ENCODE measurements at places on chromosomes 2 and 18.

GRCh38 chr2:222358876-222359275 lies 60.1 kb upstream of the PAX3 start:
- DNase-seq, result no peak

DNA sequence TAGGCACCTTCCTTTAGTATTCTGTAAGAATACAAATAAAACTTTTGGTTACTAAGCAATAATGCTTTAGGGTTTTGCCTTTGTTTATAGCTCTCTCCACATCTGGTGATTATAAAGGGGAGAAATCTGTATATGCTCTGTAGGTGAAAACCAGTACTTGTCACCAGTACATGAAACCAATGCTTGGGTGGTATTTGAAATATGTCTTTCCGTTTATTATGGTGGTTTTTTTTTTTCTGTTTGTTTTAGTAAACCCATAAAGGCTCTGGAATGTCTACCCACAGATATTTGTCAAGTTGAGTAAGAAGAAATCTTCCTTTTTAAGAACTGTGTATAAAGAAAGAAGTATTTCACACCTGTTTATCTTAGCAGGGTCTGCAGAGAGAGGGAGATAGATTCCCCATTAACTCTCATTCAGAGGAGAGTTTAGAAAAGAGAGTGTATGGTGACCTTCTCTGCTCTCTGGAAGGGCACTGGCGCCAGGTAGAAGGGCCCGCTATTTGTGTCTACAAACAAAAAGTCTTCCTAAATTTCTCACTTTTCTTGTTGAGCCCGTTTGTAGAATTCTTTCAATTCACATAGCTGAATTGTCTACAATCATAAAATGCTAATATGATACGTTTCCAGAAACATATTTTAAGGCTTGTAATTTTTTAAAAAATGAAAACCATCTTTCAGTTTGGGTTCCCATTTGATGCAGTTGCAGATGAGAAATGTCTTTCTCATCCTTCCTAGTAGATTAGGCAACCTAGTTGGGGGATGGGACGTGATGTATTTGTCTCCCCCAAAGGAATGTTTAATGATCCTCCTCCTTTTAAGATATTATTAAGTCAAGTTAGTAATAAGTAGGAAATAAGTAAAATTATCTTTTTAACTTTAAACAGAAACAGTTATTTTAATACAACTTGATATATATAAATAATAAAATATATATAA lies 33.9 kb downstream of the MAP3K20 start:
- no peak for DNase-seq

DNA sequence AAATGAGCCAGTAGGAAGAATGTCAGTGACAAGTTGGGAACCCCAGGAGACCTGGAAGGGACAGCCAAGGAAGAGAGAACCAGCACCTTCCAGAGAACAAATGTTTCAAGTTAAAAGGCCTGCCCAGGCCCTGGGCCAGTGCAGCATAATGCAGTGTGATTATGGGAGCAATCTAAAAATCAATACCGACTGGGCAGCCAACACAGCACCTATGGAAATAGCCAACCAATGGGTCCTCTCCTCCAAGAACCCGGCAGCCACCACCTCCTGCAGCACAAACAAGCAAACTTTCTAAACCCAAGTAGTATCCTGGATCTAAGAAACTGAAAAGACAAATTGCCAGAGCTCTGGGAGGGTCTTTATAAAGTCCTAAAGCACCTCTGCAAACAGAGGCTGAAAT lies 71.7 kb downstream of the CLHC1 start:
- no peak for DNase-seq

DNA sequence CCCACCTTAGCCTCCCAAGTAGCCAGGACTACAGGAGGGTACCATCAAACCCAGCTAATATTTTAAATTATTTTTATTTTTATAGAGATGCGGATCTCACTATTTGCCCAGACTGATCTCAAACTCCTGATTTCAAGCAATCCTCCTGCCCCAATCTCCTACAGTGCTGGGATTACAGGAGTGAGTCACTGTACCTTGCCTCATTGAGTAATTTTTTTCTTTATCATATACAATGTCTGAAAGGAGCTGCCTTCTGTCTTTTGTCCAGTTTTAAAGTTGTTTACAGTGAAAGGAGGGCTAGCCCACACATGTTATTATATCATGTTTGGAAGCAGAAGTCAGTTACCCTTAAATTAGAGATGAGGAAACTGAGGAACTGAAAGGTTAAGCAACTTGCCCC lies 32.5 kb downstream of the PRKRA start:
- no peak for DNase-seq

DNA sequence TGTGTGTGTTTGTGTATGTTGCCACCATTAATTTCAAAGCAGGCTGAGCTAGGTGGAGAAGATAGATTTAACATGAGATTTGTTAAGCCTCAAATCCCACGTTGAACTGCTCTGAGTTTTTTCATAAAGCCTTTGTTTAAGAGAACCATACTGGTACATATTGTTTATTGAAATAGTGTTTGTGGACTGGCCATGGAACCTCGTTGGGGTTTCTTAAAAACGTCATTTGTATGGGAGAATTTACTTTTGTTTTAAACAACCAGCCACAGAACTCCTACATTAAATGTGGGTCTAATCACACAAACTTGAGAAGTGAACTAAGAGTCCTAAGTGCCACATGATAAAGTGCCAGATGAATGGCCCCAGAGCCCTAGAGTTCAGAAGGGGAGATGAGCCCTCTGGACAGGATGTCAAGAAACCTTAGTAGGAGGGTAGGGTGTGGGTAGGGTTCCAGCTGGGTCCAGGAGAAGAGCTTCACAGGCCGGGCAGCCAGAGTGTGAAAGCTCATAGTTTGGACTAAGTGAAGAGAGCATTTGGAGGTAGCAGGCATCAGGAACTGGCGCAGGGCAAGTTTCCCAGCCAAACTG lies 120.6 kb upstream of the EML6 start:
- no peak for DNase-seq

DNA sequence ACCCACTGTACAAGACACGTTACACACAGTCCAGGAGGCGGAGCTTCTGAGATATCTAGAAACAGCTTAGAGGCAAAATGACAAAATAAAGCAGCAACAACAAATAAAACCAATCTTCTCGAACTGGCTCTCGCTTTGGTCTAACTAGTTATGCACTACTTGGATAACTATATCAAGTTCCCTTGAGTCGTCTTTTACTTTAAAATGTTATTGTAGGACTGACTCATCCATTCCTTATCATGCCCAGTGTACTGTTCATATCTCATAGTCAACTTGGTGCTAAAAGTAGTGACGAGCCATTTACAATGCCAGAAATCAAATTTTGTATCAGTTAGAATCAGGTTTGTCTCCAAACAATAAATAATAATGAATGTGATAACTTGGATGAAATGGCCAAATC lies 102.5 kb upstream of the SLC35G4 start:
- DNase-seq, result no peak

DNA sequence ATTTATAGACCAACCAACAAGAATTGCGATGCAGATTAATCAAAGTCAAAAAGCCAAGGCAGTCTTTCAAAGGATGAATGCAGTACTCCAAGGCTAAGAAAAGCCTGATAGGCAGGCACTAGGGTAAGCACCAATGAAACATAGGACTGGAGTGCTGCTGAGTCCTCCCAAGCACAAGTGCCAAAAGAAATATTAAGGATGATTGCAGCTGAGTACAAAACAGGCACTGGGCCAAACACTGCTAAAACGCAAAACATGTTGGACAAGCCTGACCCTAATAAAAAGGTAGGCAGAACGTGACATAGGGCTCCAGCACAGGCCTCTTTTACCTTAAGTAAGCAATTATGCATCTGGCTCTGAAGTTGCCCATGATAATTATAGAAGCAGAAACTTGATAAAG lies 160.1 kb upstream of the LRP1B start:
- DNase-seq, result no peak

GRCh38 chr2:240643811-240644150 lies 18.5 kb downstream of the GPR35 start:
- no peak for DNase-seq

GRCh38 chr2:228819701-228820100 lies 451.4 kb downstream of the PID1 start:
- no peak for DNase-seq

DNA sequence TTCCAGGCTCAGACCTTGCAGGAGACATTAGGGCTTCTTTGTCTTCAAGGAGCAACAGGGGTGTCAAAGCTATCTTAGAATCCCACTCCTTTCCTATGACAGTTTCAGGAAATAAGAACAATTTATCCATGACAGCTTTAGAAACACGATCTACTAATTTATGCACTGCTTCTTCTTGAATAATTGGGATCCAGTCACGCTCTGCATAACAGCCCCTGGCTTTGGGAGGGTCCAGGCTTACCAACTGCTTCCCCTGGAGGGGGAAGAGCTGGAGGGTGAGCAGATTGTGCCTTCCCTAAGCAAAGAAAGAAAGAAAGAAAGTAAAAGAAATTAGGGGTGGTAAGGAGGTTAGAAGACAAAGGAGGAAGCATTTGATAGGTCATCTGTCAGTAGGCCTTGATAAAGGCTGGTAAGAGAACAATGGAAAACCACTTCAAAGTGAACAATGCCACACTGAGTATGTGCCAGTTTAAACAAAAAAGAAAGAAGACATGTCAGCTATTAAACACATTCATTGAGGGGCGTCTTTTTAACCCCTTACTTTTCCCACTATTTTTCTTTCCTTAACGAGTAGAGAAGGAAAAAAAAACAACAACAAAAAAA lies 327.6 kb downstream of the DCC start:
- DNase-seq, result no peak

DNA sequence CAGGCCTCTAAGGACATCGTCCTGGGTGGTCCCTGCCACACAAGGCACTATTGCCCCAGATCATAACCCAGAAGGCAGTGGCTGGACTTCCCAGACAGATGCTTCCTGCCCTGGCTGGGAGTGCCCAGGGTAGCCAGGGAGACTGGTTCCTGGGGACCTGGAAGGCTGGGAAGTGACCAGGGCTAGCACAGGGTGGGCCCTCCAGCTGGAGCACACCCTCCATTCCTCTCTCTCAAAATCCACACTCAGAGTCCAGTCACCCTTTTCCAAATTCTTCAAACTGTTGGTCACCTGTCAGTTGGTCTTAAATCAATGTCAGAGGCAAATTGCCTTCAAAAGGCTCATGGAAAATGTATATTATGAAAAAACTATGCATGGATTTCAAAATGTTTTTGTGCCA lies 11.6 kb upstream of the TUBB6 start:
- DNase-seq, result no peak

GRCh38 chr2:145551686-145552085 lies 1031.8 kb upstream of the ZEB2 start:
- DNase-seq, result no peak

DNA sequence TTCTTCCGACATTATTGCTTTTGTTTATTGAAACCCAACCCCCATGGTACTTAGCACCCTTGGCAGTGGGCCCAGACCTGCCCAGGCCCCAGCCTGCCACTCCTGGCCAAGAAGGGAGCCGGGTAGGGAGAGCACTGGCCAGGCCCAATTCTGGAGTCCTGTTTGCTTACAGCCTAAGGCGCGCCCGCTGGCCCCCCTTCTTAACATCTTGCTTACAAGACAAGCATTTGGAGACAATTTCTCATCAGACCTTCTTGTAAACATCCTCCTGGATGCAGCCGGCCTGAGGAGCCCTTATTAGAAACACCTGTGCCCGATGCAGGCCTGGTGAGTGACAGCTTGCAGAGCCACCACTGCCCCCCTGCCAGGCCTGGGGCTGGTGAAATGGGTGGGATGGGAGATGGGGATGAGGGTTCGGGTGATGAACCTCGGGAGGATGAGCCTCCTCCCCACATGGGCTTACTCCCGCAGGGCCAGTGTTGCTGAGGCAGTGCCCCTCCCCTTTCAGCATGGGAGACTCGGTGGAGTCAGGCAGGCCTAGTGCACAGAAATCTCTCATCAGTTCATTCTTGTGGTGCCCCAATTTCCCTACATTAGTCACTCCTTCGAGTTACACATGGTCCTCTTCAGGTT lies 217.5 kb downstream of the CYP26B1 start:
- no peak for DNase-seq

- DNase-seq, result no peak
Observed at GRCh38 chr18:36650906-36651305, 177.9 kb downstream of the TPGS2 start.

GRCh38 chr2:85032621-85033020 lies 61.7 kb downstream of the KCMF1 start:
- no peak for DNase-seq

GRCh38 chr2:189530965-189531637 lies 49.5 kb downstream of the SLC40A1 start:
- DNase-seq, result no peak

DNA sequence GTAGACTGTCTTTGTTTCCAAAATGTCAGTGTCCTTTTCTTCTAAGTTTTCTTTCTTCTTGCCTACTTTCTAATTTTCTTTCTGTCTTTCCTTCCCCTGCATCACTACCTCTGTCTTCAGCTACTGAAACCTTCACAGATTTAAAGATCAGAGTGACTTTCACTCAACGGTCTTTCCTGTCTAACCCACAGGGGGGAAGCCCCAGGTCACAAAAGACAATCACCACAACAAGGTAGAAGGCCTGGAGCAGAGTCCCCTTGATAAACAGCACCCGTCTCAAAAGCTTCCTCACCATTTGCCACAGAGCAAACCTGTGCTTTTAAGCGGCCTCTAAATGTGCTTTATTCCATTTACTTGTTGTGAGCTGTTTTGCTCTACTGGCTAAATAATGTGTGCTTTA lies 665.4 kb downstream of the BCL11A start:
- DNase-seq, result peak; percentile 5
